ENCODE measurements at places on chromosomes 1 and 21.

DNA sequence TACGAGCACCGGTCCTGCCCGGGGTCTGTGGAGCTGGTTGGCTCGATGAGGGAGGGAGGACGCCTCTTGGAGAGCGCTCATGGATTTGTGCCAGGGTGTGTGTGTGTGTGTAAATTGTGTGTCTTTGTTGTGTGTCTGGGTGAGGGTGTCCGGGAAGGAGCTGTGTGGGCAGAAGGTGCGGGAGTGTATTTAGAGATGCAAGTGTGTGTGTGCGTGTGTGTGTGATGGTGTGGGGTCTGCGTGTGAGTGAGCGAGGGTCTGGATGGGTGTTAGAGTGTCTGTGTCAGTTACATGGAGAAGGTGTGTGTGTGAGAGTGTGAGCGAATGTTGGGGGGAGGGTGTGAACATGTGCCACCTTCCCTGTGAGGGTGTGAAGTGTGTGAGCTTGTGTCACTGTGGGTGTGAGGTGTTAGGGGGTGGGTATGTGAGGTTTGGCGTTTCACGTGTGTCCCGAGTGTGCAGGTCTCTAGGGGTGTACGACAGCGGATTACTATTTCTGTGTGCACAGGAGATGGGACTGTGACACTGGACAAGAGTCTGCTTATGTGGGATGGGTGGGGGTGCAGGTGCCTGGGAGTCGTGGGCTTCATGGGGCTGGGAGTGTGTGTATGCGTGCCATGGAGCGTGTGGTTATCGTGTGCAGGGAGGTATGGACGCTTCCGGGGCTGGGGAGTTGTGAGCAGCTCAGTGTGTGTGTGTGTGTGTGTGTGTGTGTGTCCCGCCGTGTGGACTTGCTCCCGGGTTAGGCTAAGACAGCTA lies 880 bp downstream of the IGSF21 start:
- DNase-seq: no peak

GRCh38 chr1:41158147-41158875 lies 83.8 kb downstream of the SCMH1 start:
- no peak for DNase-seq

- DNase-seq: no peak
These were observed 29.6 kb downstream of the DUSP10 start for GRCh38 chr1:221712198-221712684.

- no peak for DNase-seq
These were observed 12.1 kb upstream of the TSPEAR start for GRCh38 chr21:44723177-44724131.

GRCh38 chr1:156540955-156541354 lies 31.4 kb downstream of the IQGAP3 start:
- no peak for DNase-seq

GRCh38 chr1:228031276-228031995 lies 24.6 kb downstream of the WNT3A start:
- DNase-seq: no peak

DNA sequence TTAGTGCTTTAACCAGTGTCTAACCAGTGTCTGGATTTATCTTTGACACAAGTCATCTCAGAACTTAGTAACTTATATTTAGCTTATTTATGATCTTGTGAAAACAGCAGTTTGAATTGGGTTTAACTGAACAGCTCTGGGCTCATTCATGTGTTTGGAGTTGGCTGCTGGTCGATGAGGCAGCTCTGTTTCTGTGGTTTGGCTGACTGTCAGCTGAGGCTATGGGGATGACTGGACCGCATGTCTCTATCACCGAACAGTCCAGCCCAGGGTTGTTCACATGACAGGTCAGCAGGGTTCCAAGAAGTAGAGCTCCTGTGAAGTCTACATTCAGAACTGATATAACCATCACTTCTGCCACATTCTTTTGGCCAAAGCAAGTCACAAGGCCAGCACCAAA lies 29.1 kb upstream of the C21orf91 start:
- no peak for DNase-seq
